ENCODE measurements at places on chromosomes 7 and 10.

DNA sequence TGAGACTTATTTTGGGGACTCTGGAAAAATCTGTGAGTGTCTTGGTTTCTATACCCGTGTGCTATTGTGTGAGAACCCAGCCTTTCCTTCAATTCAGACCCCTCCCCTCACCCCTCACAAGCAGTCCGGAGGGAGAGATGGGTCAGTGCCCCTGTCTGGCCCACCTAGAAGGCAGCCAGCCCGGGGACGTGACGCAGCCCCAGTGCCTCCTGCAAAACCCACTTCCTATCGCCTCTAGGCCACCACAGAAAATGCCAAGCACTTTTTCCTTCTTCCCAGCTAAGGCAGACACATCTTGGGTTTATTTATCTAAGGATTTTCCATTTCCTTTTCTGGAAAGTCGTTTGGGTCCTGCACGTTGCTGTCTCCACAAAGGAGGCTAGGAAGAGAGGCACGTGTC, 11.6 kb upstream of the AQP1 start:
- no peak for DNase-seq

DNA sequence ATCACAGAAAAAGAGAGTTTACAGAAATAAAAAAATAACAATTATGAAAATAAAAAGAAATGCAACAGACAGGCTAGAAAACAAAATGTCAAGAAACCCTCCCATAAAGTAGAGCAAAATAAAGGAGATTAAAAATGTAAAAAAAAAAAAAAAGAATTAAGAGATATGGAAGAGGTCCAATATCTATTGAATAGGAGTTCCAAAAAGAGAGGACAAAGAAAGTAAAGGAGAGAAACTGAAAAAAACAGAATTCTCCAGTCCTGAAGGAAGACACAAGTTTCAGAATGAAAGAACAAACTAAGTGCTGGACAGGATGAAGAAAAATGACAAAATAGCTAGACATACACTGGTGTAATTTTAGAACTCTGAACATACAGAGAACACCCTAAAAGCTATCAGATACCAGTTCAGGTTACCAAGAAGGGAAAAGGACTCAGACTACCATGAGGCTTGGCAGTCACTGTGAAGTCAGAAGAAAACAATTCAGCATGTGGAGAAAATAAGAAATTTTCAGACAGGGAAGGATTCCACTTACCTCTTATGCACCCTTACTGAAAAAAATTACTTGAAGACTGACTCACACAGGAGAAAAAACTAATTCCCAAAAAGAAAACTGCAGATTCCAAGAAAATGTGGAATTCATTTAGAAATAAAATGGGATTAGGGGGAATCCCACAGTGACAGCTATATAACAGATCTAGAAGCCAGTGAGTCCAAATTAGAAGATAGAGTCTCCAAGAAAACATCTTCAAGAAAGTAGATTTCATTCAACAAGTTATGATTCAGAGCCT, 40.4 kb upstream of the ABLIM1 start:
- no peak for DNase-seq

DNA sequence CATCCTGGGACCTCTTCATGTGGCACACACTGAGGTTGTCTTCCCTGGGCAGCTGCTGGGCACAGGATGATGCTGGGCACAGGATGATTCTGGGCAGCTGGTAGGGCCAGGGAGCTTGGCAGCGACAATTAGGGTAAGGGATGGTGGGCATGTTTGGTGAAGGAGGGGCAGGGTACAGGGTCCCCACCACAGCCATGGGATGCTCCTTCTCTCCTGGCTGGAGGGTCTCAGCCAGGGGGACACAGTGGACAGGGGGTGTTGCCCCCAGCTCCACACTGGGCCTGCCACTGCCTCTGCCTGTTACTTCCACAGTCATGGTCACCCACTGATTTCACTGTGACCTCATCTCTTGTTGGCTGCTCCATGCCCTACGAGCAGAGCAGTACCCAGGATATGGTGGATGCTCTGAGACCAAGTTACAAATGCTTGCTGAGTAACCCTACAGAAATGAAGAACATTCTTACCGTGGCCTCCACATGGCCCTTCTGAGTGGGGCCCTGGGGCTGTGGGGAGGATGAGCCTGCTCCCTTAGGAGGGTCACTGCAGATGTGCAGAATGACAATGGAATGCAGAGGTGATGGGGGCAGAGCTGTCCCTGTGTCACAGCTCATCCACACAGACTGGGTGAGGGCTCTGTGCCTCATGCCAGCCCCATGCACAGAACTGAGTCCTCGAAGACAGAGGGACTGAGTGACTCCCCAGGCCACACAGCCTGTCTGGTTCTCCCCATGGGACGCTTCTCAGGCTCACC, 28.4 kb upstream of the RET start:
- DNase-seq = no peak

DNA sequence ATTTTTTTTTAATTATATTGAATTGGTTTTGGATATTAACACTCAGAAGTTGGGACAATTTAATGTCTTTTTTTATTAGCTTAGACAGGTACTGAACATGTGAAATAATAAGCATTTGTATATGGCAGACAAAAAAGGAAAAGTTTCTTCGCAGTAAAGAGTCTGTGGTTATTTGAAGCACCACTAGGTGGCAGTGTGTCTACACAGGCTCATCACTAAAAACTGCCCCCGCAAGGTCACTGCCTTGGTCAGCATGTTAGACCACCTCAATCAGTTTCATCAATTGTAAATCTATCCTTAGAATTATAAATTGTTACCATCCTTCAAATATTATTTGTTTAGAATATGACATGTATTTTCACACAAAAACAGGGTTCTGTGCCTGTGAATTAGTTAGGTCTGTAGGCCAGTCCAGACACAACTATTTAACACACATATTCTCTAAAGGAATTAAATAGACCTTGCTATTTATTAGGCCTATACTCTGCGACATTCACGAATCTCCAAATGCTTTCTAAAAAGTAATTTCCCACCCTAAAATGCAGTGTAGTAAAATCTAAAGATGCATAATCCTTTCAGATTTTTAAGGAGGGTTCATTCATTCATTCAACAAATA, 17.0 kb downstream of the PNLIPRP3 start:
- DNase-seq = peak; percentile 67

Data from NCI-H82 (cell line).